ENCODE measurements at places on chromosomes 4 and X.

DNA sequence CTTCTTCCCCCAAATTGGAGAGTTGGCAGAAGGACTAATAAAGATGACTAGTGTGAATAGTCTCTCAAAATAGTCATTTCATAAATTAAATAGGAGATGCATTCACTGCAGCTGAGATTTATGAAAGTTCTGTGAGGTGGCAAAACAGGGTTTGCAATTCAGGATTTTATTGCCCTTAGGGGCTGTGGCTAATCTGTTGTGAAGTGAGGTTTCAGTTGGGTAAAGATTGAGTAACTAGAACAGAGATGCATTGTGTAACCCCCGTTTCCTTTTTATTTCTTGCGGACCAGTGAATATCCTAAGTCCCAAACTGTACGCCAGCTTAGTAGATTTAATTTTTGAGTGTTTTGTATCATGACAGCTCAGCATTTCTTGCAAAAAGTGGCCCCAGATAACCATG, 16.2 kb upstream of the SCRG1 start:
- no peak for DNase-seq

- no peak for DNase-seq
These were observed 86.9 kb downstream of the VCX3A start for GRCh38 chrX:6448003-6448402.

DNA sequence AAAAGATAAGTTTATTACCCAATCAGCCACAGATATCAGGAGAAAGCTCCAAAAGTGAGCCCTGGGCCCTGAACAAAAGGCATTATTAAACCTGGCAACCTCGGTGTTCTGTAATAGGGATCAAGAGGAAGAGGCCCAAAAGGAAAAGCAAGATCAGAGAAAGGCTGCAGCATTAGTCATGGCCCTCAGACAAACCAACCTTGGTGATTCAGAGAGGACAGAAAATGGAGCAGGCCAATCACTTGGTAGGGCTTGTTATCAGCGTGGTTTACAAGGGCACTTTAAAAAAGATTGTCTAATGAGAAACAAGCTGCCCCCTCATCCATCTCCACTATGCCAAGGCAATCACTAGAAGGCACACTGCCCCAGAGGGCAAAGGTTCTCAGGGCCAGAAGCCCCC, 75.7 kb downstream of the AGTR2 start:
- no peak for DNase-seq

GRCh38 chrX:54325077-54325476, 32.8 kb downstream of the WNK3 start:
- no peak for DNase-seq

GRCh38 chr4:12975511-12975910, 508.6 kb downstream of the RAB28 start:
- DNase-seq: peak; percentile 19

- no peak for DNase-seq
These were observed 117.5 kb downstream of the TSPAN7 start for GRCh38 chrX:38678821-38679220.

- DNase-seq: no peak
These were observed 80.9 kb downstream of the POLA1 start for GRCh38 chrX:24774650-24775049.

GRCh38 chrX:5388087-5388486, 840.6 kb downstream of the NLGN4X start:
- peak; percentile 1 for DNase-seq

DNA sequence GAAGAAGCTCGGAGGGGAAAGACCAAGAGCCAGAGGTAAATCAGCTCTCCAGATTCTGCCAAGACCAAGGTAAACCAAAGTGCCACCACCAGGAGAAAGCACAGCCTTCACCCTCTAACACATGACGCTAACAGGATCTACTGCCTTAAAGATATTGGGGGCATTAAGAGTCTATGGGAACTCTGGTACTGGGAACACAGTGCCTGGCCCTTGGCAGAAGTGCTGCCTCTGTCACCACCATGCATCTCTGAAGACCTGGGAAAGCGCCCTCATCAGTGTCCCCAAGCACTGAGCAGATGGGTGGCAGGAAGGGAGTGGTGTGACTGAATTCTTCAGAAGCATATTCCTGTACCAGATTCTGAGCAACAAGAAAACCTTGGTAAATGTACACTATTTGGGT, 1.3 kb downstream of the QDPR start:
- DNase-seq: no peak

DNA sequence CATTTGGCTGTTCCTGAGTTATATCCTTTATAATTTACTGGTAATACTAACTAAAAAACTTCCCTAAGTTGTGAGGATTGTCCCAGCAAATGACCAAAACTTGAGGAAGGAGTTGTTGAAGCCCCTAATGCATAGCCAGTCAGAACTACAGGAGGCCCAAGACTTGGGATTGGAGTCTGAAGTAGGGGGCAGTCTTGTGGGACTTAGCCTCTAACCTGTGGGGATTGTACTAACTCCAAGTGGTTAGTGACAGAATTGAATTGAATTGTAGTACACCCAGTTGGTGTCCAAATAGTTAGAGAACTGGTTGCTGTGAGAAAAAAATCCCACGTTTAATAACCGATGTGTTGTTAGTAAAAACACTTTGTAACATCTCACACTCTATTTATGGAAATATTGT, 1506.3 kb downstream of the ADGRL3 start:
- no peak for DNase-seq

- no peak for DNase-seq
These were observed 13.0 kb upstream of the FGF5 start for GRCh38 chr4:80253510-80253909.

GRCh38 chrX:7996414-7996813, 69.2 kb upstream of the PNPLA4 start:
- DNase-seq: peak; percentile 56

DNA sequence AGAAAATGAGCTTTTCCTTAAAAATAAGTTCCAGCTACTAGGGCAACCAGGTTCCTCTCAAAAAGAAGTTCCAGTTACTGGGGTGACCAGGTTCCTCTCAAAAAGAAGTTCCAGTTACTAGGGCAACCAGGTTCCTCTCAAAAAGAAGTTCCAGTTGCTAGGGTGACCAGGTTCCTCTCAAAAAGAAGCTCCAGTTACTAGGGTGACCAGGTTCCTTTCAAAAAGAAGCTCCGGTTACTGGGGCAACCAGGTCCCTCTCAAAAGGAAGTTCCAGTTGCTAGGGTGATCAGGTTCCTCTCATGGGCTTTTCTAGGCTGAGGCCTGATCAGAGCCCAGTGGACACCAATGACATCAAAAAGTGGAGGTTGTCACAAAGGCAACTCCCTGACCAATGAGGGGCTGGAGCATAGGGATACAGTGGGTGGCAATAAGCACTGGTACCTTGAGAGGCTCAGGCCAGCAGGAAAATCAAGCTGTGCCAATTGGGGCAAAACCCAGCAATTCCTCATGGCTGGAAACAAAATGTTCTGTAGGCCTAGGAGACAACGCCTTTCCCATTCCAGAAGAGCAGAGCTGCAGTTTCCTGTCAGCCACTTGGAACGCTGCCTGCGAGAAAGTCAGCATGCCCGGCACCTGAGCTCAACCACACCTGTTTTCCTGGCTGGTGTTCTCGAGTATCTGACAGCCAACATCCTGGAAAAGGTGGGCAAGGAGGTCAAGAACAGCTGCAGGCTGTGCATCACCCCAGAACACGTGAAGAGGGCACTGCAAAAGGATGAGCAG, 12.3 kb upstream of the SYTL5 start:
- peak; percentile 78 for DNase-seq

- no peak for DNase-seq
These were observed 19.6 kb downstream of the ADGRA3 start for GRCh38 chr4:22496165-22496813.

DNA sequence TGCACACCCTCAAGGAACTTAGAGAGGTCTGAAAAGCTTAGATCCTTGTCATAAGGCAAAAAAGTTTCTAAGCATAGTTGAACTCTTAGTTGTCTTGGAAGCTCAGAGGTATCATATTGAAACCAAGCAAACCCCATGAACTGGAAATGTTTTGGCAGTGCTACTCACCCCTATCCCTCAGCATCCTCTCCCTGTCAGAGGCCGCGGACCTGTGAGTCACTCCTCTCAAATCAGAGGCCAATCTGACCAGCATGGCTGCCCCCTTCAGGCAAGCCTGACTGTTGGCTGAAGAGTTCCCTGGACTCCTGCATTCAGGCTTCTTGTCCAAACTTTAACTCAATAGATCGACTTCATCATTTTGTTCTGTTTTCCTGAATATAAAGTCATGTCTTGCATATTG, 69.4 kb downstream of the KCNIP4 start:
- no peak for DNase-seq

DNA sequence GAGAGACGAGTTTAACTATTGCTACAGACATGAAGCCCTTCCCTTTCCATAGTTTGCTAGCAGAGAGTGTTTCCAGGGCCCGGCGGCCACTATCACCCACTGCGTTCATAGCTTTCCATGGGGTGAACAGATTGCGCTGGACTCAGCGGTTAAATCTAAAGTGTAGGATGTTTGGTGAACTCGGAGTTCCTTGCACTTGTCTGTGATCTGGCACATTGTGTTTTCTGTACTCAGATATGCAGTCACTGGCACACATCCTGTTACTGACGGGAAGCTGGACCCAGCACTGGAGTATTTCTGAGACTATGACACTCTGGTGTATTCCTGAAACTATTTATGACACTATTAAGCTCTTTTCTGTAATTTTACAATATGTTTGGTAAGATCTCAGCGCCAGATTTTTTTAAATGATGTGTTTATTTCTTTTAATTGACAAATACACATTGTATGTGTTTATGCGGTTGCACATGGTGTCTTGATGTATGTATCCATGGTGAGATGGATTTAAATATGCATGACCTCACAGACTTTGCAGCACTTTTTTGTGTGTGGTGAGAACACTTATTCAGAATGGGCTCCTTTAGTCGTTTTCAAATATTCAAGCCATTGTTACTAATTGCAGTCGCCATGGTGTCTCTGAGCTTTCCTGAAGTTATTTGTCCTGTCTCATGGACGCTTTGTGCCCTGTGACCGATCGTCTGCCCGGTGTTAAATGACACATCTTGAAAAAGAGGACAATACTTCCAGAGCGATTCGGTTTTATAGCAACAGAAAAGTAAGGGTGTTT, 14.1 kb downstream of the CD99 start:
- DNase-seq: peak; percentile 21

Measured in kidney (tissue), 22 donors.